ENCODE measurements at places on chromosomes 7 and 10. TPM values are rescaled to one million over a fixed set of nuclear protein-coding genes. Genes with fewer than 3 reads are reported as not detected.

COL1A2 gene
- total RNA-seq, result 2,430 TPM

DOCK4 gene
- total RNA-seq, result 6.6 TPM

CNTNAP2 gene
- 0.58 TPM for total RNA-seq

CYP2W1 gene
- total RNA-seq, result not detected

All from myometrial cell (primary cell).